ENCODE measurements at places on chromosomes 2 and 18. TPM values are rescaled to one million over a fixed set of nuclear protein-coding genes. Genes with fewer than 3 reads are reported as not detected.

The CCDC102B gene
- 3.0 TPM for total RNA-seq

The DSC3 gene
- 1.3 TPM for total RNA-seq

The LHCGR gene
- total RNA-seq, result not detected

The SCN7A gene
- total RNA-seq, result under 0.01 TPM

The PLEKHH2 gene
- total RNA-seq, result 0.32 TPM

The PRKAG3 gene
- total RNA-seq, result not detected

The SERPINB13 gene
- total RNA-seq, result not detected

The MAPK4 gene
- not detected for total RNA-seq

The PLGLB1 gene
- total RNA-seq, result not detected

The CASP8 gene
- 10.4 TPM for total RNA-seq

The FKBP1B gene
- total RNA-seq, result 23.1 TPM

The L3MBTL4 gene
- total RNA-seq, result 0.46 TPM

The MARCHF4 gene
- total RNA-seq, result 6.2 TPM

The HEATR5B gene
- total RNA-seq, result 27.9 TPM

The EPB41L3 gene
- 169 TPM for total RNA-seq

The SCTR gene
- not detected for total RNA-seq

The GAD1 gene
- total RNA-seq, result 0.97 TPM

The PRR30 gene
- total RNA-seq, result not detected

The ECEL1 gene
- total RNA-seq, result not detected

The LINC00305 gene
- total RNA-seq, result not detected

The LOXHD1 gene
- not detected for total RNA-seq

The CAPN14 gene
- under 0.01 TPM for total RNA-seq

The RGPD3 gene
- 0.32 TPM for total RNA-seq

The TMEM198 gene
- total RNA-seq, result not detected

The ANKRD30B gene
- not detected for total RNA-seq

The COL6A3 gene
- total RNA-seq, result 17.9 TPM

The ALPG gene
- not detected for total RNA-seq

The TMEM169 gene
- not detected for total RNA-seq
